Fibroblast of mammary gland (primary cell): ENCODE measurements at places on chromosomes 5 and 9.

- peak; percentile 89 for DNase-seq
Measured at GRCh38 chr5:98314292-98314691, 459.2 kb upstream of the RGMB start.

DNA sequence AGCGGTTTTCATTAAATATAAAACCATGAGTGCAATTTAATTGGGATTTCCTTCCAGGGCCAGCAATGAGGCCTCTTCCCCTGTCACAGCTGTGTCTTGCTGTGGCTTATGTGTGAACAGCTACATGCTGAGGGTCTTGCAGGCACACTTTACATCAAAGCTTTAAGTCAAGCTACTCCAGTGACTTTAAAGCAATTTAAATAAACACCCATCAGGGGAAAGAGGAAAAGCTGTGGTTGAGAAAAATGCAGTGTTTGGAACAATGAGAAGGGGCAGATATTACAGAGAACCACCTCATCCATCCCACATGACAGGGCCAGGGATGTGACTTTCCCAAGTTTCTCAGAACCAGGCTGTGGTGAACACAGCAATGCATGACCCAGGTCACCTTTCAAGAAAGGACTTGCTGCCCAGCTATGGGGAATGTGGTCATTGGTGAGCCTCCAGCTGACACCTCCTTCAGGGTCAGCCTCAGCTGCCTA, 115.9 kb upstream of the LPAR1 start:
- DNase-seq, result peak; percentile 41

DNA sequence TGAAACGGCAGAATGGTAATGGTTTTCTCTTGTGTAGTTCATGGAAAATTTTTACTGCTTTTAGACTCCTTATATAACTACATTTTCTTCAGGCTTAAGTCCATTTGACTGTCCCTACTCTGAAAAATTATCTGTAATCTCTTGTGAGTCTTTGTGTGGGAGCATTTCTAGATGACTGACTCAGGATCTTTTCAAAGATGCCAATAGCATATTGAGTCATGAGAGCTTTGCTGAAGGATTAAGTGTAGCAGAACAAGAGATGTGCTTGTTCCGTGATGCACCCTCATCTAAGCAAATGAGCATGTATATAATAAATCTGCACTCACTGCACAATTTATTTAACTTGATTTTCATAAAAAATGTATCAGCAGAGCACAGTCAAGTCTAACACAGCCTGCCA, 298.7 kb upstream of the CDH6 start:
- no peak for DNase-seq

DNA sequence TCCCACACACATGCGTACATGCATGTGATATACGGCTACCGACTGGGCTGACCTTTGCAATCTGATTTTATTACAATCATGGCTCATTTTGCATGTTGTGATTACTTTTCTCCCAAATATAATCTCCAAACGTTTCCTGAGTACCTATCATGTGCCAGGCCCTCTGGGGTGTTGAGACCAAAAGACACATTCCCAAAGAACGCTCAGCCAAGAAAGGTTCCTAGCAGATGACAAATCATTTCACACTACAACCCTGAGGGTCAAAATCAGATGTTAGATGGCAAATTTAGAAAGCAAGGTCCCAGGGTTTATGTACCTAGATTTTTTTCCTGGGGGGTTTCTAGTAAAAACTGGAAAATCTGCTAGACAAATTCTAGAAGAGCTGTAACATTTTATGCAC, 32.4 kb upstream of the SLC25A51 start:
- no peak for DNase-seq

DNA sequence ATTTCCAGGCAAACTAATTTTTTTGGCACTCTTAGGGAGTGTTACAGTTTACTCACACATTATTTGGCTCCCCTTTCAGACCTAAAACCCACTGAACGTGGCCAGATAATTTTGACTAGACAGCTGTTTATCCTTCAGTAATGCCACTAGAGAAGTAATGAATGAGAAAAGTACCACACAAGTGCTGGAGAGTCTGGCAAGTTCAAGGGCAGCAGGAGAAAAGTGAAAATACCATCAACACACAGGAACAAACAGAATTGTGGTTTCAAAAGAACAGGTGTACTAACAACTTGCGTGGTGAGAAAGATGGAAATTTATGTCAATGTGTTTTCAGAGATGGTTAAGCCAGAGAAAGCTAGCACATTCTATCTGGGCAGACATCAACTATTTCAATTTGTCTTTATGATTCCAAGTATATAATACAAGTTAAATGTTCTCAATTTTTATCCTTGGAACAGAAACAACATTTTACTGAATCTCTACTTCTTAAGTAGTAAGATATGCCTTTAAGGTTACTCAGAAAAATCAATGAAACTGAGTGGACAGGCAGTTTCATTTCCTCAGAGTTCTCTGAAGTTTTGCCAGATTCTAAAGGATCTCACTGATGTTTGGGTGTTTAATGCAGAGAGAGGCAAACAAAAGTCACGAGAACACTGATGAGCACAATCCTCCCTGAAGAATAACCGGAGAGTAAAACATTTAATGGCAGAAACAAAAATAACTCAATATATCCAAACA, 91.0 kb downstream of the ARSB start:
- no peak for DNase-seq
